ENCODE measurements at places on chromosomes 1 and 21. TPM values are rescaled to one million over a fixed set of nuclear protein-coding genes. Genes with fewer than 3 reads are reported as not detected.
A peak's percentile ranks its signal among the peaks of the same experiment; 100 is the strongest.

The SLC44A5 gene
- total RNA-seq, result not detected

The HCRTR1 gene
- not detected for total RNA-seq

DNA sequence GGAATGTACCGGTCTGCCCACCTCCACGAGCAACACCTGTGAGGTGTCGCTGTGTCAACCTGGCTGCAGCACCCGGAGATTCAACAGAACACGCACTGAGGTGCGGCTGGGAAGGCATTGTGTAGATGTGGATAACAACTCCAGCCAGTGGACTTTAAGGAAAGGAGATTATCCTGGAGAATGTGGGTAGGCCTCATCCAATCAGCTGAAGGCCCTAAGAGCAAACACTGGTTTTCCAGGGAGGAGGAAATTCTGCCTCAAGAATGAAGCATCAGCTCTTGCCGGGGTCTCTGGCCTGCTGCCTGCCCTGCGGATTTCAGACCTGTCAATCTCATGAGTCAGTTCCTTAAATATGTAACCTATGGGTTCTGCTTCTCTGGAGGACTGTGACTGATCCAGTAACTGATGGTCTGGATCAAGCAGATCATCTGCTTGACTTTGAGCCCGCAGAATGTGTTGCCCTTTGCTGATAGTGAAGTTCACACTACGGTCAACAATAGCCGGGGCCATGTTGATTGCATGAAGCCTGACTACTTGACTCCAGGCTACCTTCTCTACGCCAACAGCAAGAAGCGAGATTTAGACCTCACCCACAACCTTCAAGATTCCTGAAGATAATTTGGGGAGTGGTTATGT lies 15.9 kb upstream of the PRDM15 start:
- peak; percentile 89 for DNase-seq

The SYPL2 gene
- 0.05 TPM for total RNA-seq

- DNase-seq, result no peak
These were observed 371 bp downstream of the ARID1A start for GRCh38 chr1:26696119-26696653.

DNA sequence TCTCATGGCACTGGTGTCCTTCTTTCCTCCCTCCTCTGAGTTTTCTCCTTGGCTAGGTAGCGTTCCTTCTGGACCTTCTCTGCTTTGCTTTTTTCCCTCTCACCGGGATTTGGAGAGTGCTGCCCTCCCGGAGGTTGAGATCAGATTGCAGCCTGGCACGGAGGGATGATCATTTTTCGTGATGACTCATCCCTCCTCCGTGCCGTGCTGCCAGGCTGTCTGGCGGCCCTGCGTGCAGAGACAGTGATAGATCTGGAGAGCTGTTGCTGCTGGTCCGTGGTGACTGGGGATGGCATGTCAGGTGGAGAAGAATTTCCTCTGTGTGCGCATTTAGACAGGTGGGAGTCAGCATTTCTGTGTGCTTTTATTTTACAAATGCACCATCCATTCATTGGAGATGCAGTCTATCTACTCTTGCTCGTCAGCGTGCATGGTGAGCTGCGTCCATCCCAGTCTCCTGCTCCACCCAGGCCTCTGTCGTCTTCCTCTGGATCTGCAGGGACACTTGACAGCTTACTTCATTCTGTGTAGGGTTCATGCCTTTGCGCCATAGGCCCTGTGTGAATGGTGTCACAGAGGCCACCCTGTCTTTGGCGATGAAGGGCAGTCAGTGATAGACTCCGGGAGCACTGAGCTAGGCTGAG lies 104.4 kb downstream of the PCBP3 start:
- DNase-seq, result peak; percentile 83

DNA sequence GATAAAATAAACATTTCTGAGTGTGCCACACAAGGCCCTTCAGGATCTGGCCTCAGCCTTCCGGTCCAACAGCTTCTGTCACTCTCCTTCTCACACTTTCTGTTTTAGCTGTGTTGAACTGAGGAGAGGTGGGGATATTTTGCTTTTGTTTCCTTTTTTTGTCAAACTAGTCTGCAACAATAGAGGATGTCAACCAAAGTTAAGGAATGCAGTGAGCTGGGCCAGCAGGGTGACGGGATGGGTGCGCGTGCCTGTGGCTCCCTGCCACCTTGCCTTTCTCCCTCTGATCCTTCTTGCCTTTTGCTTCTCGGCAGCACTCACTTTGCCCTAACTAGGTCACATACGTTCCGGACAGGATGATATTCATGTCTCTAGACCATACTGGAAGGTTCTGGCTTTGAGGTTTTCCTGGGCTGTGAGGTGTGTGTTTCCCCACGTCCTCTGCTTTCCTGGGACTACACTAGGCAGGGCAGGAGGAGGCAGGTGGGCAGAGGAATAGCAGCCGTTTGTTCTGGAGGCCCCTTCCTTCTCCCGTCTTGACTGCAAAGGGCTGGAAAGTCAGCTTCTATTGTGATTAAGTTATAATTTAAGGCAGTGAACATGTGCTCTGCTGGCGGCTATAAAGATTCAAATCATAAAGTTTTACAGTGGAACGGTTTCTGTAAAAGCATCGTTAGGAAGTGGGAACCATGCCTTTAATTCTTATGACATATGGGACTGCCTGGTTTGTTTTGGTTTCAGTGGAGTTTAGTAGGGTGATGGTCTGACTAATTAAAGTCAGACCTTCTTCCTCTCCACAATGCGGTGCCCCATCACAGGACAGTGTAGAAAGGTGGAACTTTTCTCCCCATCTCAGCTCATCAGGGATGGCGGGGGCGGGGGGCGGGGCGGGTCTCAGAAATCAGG lies 67.8 kb downstream of the RNF220 start:
- DNase-seq, result peak; percentile 6

The LCE1C gene
- not detected for total RNA-seq

Data from M059J (cell line).